ENCODE measurements at places on chromosomes 13 and 19. TPM values are rescaled to one million over a fixed set of nuclear protein-coding genes. Genes with fewer than 3 reads are reported as not detected.

GRCh38 chr19:38830039-38830733, 1.4 kb downstream of the ECH1 start:
- DNase-seq: no peak

Gene FAM216B
- not detected for total RNA-seq

DNA sequence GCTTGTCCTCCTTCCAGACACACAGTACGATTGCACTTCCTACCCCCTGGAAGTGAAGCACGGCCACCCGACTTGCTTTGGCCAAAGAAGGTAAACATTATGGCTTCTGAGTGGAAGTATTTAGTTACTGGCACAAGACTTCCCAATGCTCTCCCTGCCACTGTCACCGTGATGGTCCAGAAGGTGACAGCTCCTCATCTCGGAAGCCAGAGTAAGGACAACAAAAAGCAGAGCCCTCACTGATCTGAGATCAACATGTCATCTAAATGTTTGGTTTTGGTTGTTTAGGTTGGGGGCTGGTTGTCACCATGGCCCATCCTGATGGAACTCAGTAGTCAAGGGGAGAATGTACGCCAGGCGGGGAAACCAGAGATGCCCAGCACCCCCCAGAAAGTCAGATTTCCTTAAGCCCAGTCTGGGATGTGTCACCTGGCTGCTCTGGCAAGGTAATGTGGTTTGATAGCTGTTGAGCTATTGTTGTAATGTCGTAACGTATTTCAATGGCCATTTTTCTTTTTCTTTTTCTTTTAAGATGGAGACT, 170.1 kb upstream of the ZNF536 start:
- DNase-seq: no peak

DNA sequence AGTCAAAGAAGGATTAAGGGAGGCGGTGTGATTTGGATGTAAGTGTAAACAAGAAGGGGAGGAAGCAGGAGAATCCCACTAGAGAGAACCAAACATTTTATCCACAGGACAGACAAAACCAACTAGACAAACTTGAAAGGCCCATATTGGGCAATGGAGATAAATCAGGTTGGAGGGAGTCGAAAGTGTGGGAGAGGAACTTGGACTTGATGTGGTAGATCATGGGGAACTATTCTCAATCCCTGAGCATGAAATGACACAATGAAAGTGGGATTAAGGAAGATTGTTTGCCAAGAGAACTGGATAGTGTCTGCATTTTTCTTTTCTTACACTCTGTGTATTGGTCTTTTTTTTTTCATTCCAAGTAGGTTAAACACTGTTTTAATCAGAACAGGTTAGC, 17.9 kb downstream of the GPR183 start:
- no peak for DNase-seq

DNA sequence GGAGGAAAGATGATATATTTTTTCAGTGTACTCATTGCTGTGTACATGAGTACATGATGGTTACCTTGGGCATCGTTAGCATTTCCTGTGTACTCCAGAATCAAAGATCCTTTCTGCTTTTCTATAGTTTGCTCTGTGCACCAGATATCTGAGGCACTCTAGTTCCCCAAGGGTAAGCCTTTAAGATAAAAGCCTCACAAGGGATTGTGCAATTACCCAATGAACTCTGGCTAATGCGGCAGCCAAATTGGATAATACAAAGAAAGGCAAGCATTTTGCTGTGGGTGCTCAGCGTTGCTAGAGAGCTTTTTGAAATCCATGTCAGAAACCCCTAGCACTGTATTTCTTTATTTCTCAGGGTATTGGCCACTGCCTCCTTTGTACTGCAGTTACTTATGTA, 2.9 kb downstream of the CYSLTR2 start:
- no peak for DNase-seq

DNA sequence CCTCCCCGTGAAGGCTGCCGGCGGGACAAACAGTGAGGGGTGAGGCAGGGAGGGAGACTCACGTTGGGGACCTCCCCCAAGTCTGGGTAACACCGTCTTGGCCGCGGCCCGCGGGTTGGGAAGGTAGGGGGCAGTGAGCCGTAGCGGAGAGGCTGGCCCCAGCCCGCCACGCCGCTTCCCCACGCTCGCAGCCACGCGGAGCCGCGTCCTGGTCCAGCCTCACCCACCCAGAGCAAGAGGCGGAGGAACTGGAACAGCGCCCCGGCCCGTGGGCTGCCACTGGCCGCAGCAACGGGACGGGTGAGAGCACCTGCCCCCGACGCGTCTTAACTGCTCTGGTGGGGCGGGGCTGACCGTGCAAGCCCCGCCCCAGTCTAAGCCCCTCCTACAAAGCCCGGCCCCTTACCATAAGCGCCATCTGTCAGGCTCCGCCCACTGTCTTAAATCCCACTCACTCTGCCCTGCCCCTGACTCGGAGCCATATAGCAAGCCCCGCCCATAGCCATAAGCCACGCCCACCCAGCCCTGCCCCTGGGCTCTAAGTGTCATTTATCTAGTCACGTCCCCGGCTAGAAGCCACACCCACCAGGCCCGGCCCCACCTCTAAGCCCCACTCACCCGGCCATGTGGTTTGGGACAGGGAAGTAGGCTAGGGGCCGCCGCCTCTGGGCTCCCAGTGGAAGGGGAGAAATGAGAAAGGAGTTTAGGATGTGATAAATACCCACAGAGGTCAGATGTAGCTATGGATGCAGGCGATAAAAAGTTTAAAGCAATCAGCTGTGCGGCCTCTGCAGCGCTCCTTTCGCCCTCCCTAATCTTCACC, 2.1 kb upstream of the CCL25 start:
- peak; percentile 24 for DNase-seq

Gene ASPDH
- not detected for total RNA-seq

DNA sequence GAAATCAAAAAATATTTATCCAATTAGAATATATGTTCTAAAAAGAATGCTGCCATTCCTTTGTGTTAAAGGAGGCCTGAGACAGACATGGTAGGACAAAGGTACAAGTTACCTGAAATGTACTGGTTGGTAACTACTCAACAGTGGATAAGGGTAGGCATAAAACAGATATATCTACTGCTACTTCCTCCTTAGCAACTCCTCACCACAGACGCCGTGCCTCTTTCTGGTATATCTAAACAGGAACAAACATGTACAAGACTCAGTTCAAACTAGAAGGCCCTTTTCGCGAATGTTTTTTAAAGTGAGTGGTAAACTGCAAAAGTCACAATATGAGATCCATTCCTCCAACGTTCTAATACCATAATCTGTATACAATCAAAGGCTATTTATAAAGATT, 86.9 kb downstream of the TBC1D4 start:
- DNase-seq: no peak

GRCh38 chr19:49200238-49200862, 42.8 kb downstream of the TRPM4 start:
- DNase-seq: no peak

DNA sequence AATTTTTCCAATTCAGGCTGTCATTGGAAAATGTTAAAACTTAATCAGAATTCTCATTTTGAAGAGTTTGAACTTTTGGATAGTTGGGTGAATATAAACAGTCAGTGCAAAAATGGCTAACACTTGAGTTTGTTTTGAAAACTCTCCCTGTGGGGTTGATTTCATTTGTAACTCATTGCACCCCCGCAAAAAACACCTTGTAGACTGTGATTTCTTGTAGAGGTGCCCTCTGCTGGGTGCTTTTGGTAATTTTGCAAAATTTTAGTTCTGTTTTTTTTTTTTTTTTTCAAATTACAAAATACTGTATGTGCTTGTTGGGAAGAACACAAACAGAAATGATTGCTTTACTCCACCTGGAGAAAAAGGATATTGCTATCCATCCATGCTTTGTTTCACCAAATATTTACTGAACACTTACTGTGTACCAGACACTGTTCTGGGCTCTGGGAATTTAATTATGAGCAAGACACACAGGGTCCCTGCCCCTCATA, 28.2 kb upstream of the GPI start:
- DNase-seq: no peak

Gene KL
- total RNA-seq: 0.67 TPM

GRCh38 chr19:17112700-17113099, 37.1 kb downstream of the MYO9B start:
- no peak for DNase-seq

GRCh38 chr13:45406421-45406820, 11.8 kb downstream of the SLC25A30 start:
- DNase-seq: no peak

Gene HOMER3
- total RNA-seq: 10.7 TPM

Gene PALM
- total RNA-seq: 3.9 TPM

DNA sequence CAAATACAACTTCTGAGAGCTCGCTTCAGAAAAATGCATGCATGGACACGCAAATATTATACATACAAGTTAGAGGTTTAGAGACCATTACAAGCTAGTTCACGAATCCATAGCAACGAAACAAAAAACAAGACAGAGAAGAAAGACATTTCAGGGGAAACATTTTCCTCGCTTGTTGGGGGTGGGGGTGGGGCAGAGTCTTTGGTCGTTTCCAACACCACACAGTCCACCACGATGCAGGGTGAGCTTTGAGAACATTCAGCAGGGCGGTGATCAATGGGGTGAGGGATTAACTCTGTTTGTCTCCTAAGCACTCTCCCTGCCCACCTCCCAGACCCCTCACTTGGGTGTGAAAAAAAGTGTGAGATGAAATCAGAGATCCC, 651 bp downstream of the OXGR1 start:
- no peak for DNase-seq

GRCh38 chr19:34639491-34640085, 37.4 kb downstream of the SCGB2B2 start:
- DNase-seq: no peak

Gene ZNF726
- total RNA-seq: 2.1 TPM

GRCh38 chr19:52007451-52007805, 583 bp downstream of the ZNF615 start:
- no peak for DNase-seq

GRCh38 chr13:22227895-22228294, 557.0 kb downstream of the FGF9 start:
- DNase-seq: no peak

- DNase-seq: no peak
Measured at GRCh38 chr13:90403330-90404082, 944.0 kb upstream of the MIR17HG start.

GRCh38 chr13:73411067-73411809, 352.4 kb downstream of the KLF5 start:
- no peak for DNase-seq

DNA sequence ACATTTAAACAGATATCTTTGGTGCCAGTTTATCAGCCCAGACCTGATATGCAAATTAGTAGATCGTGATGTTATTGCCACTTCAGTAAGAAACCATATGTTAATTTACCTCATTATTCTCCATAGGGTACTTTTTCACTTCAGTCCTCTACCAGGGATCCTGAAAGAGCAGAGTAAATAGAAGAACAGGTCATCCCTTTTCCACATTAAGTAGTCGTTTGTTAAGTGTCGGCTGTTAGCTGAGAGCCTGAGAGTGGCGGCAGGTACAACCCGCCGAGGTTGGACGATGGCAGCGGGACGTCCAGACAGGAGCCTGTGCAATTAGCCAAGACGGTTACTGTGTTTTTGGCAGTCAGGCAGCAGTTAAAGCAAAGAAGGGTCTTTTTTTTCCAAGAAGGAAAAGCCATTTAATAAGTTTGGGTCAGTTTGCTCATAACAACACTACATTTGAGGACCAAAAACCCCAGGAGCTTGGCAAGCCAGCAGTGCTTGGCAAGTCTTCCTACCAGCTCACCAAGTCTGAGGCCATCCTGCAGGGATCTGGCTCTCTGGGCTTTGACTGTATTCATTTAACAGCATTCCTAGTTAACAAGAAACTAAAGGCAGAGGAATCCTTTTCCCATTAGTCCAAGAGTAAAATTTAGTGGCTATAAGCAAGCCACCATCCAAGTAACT, 231.8 kb downstream of the SHISA2 start:
- no peak for DNase-seq

DNA sequence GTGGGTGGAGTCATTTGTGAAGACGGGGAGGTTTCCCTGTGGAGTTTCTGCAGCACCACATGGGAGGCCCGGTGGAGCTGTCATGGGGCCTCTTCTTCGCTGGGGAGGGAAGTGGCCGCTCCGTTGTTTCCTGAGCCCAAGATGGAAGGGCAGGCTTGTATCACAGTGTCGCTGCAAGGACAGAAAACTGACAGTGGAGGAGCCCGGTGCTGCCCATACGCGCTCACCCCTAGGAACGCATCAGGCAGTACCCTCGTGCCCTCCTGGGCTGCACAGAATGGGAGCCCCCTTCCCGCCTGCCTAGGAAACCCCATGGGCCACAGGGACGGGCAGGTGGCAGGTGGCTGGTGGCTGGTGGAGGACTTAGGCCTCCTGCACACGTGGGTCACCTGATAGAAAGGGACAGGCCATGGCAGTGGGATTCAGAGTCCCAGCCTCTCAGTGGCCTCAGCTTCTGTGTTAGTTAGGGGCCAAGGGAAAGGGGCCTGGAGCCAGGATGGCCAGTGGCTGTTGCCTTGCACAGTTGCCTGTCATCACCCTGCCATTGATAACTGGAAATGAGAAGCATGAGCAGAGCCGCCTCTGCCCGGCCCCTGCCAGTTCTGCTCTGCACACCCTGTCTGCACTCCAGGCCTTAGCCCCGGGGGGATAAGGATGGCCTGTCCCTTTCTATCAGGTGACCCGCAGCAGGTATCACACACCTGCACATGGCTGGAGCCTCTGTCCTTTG, 7.6 kb downstream of the COL4A2 start:
- DNase-seq: no peak

DNA sequence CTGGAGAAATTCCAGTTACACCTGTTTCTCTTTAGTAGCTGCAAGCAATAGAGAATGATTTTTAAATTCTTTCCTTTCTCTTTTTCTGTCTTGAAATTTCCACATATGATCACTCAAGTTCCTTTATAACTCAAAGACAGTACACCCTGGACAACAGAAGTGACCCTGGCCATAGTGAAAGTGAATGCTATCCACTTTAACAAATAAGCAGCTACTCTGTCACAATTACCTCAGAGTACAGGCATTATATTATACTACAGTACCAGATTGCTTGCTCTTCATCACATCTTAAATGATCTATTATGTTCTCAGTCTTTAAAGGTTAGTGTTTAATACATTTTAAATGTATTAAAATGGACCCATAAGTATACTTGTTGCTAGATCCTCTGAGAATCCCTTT, 136.2 kb downstream of the KLF12 start:
- DNase-seq: no peak

Gene RNASEH2A
- 13.6 TPM for total RNA-seq

GRCh38 chr13:44112700-44113329, 233.1 kb downstream of the LACC1 start:
- DNase-seq: no peak

DNA sequence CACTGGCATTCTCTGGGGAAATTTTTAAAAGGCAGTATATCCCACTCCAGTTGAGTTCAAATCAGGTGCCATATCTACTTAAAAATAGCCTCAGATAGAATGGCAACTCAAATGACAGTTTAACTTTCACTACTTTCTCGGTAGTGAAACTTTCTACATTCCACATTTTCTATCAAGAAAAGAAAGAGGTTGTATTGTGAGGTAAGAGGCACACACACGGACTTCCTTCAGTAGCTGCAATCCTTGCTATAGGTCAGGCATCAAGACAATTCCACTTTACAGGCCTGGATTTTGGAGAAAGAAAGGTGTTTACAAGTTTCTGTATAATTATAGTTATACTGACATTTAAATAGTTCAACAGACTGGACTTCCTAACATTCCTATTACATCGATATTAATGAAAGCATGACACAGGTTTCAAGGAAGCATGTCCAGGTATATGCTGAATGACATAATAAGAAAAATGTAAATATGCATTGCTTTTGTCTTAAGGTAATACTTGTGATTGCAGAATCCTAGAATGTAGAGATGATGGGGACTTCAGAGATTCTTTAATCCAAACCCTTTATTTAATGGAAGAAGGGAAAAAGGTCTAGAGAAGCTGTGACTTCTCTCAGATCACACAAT, 5.2 kb downstream of the STARD13 start:
- DNase-seq: no peak

GRCh38 chr13:80547885-80548825, 207.2 kb upstream of the SPRY2 start:
- DNase-seq: no peak
